ENCODE measurements at places on chromosomes 3 and 15.
A peak's percentile ranks its signal among the peaks of the same experiment; 100 is the strongest.

DNA sequence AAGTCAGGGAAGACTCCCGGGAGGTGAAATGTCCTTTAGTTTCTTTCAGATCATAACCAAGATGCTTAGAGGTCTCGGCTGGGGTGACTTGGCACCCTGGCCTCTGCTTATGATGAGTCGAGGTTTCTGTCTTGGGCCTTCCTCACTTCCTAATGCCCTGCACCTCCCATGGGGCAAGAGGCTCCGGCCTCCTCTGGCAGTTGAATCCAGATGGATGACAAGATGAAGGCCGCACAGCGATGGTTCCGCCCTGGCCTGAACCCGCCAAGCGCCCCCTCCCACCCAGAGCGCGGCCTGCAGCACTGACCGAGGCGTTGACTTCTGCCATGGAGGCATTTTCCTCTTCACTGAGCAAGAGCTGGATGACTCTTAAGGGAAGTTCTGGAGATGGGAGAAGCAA lies 31.3 kb downstream of the MUC20 start:
- DNase-seq = no peak

DNA sequence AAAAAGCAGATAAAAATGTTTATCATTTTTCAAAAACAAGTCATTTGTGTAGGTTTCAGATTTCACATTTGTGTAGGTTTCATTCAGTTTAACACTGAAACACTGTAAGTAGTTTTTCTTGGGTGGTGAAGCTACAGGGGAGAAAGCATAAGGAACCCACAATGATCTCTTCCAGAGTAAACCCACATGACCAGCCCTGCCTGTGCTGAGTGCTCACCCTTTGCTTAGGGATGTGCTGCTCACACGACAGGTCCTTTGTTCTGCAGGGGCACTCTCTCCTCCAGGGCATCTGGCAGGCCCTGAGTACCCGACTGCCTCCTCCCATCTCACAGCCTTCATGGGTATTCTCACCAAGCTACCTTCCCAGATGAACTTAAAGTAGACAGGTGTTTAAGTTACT lies 28.9 kb downstream of the ZXDC start:
- DNase-seq = peak; percentile 6

DNA sequence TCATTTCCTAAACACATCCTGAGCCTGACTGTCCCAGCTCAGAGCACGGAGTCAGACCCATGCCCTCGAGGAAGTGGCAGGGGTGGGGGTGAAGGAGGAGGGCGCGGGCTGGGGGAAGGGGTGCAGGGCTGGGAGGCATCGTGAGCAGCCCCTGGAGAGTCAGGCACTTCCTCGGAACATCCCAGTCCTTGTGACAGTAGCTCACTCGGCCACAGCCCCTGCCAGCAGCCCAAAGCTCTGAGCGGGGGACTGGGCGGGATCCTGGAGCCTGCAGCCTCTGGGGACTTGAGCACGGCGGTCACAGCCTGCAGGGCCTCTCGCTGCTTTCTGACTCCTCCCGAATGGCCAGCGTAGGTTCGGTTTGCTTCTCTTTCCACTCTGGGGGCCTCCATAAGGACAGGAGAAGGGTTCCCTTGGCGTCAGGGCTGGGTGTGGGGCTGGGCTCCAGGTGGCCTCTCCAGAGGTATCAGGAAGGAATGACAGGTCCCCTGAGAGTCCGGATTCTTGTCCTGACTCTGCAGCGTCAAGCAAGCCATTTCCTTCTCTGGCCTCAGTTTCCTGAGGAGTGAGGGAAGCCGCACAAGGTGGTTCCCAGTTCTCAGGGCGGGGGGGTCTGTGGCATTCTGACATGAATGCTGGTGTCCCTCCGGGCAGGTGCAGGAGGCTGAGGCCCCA lies 20.9 kb downstream of the PSTPIP1 start:
- DNase-seq = no peak

GRCh38 chr3:104892044-104892443 lies 474.7 kb upstream of the ALCAM start:
- no peak for DNase-seq

- no peak for DNase-seq
Observed at GRCh38 chr3:115627180-115628074, 4.1 kb downstream of the GAP43 start.

- DNase-seq = no peak
Observed at GRCh38 chr15:93154666-93155065, 65.7 kb upstream of the RGMA start.

- no peak for DNase-seq
Observed at GRCh38 chr3:134095005-134095404, 65.3 kb upstream of the SLCO2A1 start.

- DNase-seq = no peak
Observed at GRCh38 chr15:48992096-48992495, 28.4 kb upstream of the SHC4 start.

GRCh38 chr3:58478781-58479180 lies 13.1 kb upstream of the KCTD6 start:
- DNase-seq = no peak

DNA sequence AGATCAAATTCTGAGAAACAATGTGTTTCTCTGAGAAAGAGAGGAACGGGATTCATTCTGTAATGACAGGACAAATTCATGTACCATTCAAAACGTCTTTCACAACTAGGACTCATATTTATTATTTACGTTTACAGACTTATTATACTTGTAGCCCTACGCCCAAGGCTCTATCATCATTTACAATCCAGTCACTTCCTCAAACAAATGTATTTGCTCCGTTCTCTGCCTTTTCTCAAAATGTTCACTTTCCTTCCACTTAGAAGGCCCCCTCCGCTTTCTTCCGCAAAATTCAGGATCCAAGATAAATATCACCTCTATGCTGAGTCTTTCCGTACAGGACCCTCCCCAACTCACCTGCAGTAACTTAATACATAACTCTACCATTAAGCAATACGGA lies 745 bp downstream of the RSL24D1 start:
- DNase-seq = peak; percentile 4

DNA sequence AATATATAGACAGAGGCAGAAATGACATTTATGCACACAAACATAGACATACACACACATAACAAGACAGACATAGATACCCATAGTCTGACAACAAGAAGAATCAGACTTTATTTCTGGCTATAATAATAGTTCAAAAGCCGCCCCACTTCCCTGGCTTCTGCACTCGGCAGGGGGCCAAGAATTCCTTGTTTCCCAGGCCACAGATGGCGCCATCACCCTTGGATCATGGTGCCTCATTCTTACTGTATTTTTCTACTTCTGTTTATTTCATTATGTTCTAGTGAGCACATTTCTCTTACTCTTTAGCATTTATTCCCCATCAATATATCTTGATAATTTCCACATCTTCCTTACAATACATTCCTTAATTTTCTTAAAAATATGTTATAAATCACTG lies 387.5 kb downstream of the NLGN1 start:
- peak; percentile 26 for DNase-seq

GRCh38 chr3:189368384-189368783 lies 196.6 kb downstream of the TPRG1 start:
- no peak for DNase-seq

DNA sequence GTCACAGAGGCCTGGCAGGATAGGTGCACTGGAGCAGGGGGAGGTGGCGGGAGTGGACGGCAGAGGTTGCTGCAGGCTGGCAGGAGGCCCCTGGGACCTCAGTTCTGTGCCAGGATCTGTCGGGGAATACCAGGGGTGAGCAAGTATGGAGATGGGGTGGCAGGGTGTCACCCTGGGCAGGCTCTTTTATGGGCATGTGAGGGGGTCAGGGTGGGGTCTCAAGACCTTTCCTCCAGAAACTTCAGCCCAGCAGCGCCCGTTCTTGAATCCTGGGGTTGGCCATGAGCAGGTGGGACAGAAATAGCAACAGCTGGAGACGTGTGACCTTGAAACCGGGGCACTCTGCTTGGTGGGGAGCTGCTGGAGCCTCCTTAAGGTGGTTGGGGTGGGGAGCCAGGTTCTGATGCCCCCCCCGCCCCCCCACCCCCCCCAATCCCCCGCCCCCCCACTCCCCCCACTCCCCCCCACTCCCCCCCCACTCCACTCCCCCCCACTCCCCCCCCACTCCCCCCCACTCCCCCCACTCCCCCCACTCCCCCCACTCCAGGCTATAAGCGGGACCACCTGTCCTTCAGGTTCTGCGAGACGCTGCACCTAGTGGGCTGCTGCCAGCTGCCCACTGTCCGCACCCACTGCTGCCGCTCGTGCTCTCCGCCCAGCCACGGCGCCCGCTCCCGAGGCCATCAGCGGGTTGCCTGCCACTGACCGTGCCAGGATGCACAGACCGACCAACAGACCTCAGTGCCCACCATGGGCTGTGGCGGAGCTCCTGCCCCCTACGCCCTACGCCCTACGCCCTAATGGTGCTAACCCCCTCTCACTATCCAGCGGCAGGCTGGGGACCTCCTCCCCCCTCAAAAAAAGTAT lies 84.9 kb downstream of the TBC1D2B start:
- DNase-seq = no peak

DNA sequence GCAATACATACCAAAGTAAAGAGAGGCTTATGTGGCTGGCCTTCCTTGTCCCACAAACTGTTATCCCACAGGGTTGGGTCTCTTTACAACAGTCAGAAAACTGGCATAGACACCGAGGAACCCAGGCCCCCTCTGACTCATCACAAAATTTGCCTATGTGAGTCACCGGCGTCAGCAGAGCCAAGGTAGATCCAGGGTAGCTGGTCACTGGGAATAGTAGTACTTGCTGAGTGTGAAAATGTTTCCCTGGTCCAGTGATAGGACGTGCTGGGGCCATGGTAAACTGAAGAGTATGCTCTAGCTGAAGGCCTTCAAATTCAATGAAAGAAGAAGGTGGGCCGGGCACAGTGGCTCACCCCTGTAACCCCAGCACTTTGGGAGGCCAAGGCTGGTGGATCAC lies 27.1 kb upstream of the SKIL start:
- DNase-seq = peak; percentile 39

GRCh38 chr3:31967592-31967991 lies 13.5 kb downstream of the OSBPL10 start:
- no peak for DNase-seq

DNA sequence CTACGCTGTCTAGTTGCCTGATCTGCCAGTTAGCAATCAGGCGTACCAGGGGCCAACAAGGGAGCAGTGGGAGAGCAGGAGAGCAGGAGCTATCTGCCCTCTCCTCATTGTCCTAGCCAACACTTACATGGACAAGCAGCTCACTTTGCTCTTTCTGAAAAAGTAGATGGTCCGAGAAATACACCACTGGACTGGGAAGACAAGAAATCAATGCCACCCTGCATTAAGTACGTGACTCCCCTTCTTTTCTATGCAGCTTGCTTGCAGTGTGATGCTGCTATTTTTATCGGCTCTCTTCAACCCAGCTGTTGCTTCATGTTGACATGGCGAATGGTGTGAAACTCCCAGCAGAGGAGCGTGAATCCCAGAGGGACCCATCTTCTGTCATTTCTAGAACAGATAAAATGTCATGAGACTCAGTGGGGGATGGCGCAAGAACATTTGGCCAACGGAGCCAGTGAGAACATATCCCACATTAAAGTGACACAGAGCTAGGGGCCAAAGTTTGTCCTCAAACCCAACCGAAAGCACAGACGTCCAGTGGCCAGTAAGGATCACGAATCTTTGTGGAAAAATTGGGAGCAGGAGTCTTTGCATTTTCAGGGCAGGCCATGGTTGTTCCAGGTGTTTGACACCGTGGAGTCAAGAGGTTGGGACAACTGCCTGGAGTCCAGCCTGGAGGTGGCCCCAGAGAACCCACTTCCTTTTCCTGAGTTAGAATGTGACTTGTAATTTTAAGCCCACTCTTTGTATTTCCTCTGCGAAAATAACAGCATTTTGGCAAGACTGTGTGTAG lies 53.7 kb upstream of the MEF2A start:
- DNase-seq = no peak

DNA sequence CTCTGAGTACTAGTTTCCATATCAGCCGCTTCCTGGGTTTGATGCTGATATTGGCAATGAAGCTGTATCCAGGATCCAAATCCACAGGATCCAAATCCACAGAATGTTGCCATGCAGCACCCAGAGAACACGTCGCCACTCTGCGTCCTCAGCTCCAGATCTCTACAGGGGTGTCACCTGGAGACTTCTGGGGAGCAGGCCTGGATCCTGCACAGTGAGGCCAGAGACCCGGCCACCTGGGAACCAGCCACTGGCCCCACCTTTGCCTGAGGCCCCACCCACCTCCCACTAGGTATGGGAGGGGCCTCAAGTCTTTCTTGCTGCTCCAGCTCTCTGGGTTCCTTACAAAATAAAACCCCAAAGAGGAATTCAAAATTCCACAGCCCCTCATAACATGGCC lies 123.9 kb downstream of the LRRK1 start:
- no peak for DNase-seq

DNA sequence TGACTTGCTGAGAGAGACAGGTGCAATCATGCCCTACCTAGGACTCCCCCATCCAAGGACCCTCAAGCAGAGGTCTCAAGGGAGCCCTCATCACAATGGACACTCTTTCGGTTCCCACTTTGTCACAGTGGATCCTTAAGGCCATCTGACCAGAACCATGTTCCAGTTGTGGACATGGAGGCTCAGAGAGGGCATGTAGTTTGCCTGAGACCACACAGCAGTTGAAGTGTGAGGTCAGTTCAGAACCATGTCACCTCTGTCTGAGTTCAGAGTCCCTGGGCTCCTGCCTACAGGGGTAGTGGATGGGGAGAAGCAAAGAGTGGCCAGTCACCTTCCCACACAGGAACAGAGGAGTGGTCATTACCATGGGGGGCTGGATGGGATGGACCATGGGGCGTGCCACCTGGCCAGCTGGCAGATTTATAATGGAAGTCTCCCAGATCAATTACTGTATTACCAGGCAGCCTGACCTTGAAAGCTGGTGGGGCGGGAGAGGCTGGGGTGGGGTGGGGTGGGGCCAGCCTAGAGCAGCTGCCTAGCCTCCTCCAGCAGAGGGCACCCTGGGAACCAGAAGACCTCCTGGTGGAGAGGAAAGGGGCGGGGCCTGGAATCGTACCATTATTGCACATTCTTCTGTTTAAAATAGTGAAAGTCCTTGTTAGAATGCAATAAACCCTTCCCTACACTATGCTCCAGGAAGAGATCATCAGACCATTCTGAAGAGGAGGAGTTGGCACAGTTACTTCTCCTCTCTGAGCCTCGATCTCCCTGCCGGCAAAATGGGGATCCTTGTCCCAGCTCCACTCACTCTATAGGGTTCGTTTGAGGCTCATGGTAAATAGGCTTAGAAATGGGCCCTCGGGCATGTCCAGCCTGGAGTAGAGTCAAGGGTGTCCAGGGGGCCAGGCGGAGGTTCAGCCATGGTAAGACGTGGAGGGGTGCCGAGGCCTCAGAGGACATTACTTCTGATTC lies 26.9 kb upstream of the LINGO1 start:
- peak; percentile 65 for DNase-seq

GRCh38 chr3:26631390-26631738 lies 8.8 kb downstream of the LRRC3B start:
- DNase-seq = no peak

DNA sequence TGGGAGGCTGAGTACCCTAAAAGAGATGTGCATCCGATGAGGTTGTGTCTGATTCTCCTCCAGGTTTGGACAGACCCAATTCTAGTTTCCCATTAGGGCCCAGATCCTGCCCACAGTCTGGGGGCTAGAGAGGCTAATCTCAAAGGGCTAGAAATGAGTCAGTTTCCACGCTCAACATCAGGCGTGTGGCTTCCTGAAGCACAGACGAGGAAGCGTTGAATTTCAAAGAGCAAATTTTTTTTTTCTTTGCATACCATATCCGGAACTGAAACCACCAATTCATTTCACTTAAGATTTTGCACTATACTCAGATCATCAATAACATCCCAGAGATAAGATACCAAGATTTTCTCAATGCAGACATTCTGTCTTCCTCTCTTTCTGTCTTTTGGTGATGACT lies 173.8 kb upstream of the BCL6 start:
- no peak for DNase-seq

GRCh38 chr3:130473416-130473815 lies 43.6 kb upstream of the COL6A6 start:
- DNase-seq = no peak

- no peak for DNase-seq
Observed at GRCh38 chr3:20215636-20216035, 29.6 kb upstream of the SGO1 start.

Measured in EH (cell line).